Esophagus muscularis mucosa (tissue), 4 donors: ENCODE measurements at places on chromosomes 5 and 9. TPM values are rescaled to one million over a fixed set of nuclear protein-coding genes. Genes with fewer than 3 reads are reported as not detected.

MYMK gene
- total RNA-seq = not detected

GRCh38 chr5:106675687-106676086 lies 995.0 kb downstream of the EFNA5 start:
- DNase-seq = no peak

SHC3 gene
- 2.8 TPM for total RNA-seq

DNA sequence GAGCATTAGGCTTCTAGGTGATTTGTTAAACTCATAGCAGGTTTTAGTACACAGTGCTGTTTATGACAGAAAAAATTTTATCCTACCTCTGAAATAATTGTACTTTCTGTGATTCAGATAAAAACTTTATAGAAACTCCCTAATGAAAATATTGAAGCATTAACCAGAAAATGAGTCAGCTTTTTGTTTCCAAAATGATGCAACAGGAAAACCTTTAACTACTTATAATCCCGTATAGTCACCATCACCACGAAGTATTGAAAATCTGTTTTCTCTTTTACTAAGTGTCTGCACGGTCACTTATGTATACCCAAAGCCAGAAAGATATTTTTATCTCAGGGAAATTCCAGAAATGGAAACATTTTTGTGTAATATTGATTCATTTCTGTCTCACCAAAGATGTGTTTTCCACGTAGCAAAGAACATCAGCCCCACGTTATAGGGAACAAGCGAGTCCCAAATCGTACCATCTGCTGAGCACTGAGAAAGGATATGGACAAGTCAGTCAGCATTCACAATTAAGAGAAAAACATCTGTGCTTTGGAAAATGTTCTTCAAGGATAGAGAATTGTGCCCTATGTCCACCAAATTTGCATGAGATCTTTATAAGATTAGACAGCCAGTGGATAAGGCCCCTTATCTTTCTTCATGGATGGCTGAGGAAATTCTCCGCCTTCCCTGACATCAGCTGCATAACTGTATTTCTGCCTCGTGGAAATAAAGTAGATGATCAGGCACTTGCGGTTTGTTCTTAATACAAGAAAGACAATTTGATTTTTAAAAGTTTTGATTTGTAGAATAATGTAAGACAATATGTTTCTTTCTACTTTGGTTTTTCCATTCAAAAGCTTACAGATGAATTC lies 41.9 kb downstream of the TNFAIP8 start:
- no peak for DNase-seq

ZNF354B gene
- total RNA-seq = 9.8 TPM

FGF18 gene
- not detected for total RNA-seq

MSANTD3 gene
- total RNA-seq = 50.4 TPM

PCDHGB4 gene
- 3.8 TPM for total RNA-seq

GRCh38 chr9:72445306-72445995 lies 76.0 kb upstream of the TMC1 start:
- no peak for DNase-seq

- DNase-seq = no peak
Measured at GRCh38 chr9:117720555-117720954, 16.4 kb downstream of the TLR4 start.

GRCh38 chr9:98795970-98796363 lies 388 bp downstream of the ANKS6 start:
- DNase-seq = no peak

BAAT gene
- not detected for total RNA-seq

DNA sequence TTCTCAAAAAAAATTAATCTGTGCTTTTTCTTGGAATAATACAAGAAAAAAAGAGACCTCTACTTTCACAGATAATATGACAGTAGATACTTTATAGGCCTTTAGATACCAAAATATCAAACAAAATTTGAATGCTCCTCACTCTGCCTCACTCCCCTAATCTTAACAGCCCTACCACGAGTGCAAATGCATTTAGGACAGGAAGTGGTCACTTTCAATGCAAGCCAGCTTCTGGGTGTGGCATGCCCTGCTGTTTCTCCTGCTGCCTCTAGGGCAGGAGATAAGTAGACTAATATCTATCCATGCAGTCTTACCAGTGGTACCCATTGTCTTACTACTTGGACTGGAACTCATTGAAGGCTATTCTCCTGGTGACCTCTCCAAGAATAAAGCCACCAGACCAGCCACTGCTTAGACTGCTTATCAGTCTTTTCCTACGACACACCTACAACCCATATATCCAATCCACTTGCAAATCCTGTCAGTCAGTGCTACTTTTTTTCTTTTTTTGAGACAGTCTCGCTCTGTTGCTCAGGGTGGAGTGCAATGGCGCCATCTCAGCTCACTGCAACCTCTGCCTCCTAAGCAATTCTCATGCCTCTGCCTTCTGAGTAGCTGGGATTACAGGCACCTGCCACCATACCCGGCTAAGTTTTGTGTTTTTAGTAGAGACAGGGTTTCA lies 23.0 kb downstream of the FRRS1L start:
- DNase-seq = peak; percentile 60

DNA sequence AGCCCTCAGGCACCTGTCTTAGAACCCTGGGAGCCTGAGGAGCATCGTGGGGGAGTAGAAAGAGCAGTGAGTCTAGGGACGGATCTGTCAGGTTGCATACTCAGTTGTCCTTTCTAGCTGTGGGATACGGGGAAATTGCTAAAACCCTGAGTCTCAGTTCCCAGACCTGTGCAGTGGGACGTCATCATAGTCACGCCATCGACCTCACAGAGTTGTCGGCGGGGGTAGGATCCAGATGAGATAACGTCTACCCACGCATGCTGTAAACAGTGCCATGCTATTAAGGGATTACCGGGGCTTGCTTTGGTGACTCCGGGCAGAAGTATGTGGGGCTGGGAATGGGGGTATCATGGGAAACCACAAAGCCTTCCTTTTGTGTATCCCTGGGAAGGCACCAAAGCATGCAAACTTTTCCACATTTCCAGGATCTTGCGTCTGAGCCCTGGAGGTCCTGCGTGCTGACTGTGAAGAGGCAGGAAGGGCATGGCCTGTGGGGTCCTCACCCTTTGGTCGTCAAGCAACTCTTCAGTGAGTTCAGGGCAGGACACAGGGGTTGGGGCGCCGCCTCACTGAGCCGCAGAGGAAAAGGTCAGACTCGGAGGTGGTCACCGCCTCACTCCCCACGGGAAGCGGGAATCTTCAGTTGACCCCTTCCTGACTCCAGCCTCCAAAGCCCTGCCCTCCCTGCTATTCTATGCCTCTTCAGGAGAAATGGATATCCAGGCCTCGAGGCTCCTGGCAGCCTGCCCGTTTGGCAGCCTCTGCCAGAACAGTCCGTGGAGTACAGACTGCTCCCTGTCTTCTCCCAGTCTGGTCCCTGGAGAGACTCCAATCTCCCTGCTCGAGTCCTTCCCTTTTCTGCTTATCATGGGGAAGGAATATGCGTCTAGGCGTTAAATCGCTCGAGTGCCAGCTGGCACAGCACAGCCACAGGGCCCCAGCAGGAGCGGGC lies 186.8 kb upstream of the KLF9 start:
- DNase-seq = peak; percentile 96

GRCh38 chr9:80134487-80134886 lies 562.7 kb downstream of the TLE4 start:
- DNase-seq = no peak

- DNase-seq = no peak
Measured at GRCh38 chr9:122812736-122813135, 12.8 kb downstream of the OR1K1 start.

DNA sequence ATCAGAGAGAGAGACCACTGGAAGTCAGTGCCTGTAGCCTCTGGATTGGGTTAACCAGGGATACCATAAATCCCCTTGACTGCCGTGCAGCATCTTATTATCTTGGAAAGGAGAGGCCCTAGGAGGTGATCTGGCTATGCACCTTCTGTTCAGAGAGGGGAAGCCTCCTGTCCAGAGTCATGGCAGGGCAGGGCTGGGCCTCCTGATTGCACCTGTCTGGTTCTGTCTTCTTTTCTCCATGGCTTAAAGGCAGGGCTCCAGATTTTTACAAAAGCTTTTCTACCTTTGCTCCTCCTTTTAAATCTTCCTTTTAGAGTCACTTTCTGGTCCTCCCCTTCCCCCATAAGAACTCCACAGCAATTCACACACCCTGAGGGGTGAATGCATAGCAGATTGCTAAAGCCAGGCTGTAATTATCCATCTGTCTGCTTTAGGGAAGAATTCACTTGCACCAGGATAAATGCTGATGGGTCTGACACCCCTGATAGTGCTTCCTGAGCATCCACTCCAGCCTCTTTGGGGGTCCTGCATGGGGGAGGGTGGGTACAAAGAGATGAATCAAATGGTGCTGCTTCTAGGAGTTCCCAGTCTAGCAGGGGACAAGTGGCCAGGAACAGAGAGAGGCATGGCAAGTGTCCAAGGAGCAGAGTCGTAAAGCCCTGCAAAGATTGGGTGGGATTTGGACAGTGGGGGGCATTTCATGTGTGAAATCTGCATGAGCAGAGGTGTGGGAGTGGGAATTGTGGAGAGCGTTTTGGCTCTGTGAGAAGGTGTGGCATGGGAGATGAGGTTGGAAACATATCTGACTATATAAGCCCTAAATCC lies 141.3 kb upstream of the ALDH1B1 start:
- peak; percentile 88 for DNase-seq

DNA sequence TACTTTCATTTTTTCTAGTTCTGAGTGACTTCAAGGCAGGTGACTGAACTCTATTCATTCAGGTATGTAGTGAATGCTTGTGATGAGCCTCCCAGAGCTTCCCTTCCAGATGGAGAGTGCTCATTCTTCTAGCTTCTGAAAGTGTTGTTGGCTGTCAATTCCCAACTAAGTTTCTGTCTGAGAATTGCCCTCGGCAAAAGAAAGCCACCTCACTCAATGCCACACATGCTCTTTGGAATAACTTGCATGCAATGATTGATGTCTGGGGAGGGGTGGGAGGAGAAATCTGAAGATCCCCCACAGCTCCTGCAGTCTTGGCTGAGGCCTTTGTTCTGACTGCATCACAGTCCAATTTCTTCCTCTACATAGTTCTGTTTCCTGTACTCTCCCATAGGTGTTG lies 123.1 kb upstream of the C6 start:
- no peak for DNase-seq

GRCh38 chr5:56476487-56476856 lies 243.3 kb upstream of the ANKRD55 start:
- DNase-seq = no peak

GRCh38 chr5:16924206-16924605 lies 11.9 kb downstream of the MYO10 start:
- DNase-seq = no peak

C5orf58 gene
- 6.5 TPM for total RNA-seq

PDE6A gene
- not detected for total RNA-seq

PRUNE2 gene
- total RNA-seq = 728 TPM

DPM2 gene
- 13.3 TPM for total RNA-seq

DNA sequence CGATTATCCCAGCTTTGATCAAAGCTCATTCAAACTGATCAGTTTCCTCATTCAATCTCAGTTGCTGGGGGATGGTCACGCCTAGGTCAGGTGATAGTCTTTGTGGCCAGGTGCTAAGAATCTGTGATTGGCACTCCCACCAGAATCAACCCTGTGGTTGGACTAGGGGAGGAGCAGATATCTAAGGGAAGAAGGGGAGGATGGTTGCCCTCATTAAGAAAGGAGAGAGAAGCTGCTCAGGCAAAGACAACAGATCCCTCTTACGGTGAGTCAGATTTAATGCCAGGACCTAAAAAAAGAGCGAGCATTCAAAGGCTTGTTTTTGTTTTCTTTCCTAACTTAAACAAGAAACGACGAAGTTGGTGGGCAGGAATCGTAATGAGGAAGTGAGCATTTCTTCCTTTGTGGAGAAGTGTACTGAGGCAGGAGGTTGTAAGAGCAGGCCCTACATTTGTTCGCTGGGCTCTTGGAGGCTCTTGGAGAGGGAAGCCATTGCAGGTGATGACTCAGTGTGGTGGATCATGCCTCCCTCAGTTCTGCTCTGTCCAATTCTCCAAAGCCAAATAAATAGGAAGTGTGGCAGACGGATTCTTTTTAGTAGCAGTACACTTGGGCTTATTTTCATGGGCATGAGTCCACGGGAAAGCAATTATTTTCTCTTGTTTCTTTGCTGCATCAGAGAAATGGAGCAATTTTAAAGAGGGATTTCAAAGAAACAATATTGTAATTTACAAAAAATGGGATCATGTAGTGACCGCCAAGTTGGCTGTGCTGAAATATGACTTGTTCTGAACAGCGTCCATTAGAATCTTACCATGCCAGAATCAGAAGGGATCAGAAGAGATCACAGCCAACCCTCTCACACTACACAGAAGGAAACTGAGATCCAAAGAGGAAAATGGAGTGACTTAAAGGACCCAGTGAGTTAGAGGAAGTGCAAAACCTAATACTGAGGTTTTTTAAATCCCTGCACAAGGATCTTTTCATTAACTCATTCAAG lies 18.7 kb upstream of the TGFBR1 start:
- DNase-seq = no peak

ATP6V0E1 gene
- 210 TPM for total RNA-seq

DNA sequence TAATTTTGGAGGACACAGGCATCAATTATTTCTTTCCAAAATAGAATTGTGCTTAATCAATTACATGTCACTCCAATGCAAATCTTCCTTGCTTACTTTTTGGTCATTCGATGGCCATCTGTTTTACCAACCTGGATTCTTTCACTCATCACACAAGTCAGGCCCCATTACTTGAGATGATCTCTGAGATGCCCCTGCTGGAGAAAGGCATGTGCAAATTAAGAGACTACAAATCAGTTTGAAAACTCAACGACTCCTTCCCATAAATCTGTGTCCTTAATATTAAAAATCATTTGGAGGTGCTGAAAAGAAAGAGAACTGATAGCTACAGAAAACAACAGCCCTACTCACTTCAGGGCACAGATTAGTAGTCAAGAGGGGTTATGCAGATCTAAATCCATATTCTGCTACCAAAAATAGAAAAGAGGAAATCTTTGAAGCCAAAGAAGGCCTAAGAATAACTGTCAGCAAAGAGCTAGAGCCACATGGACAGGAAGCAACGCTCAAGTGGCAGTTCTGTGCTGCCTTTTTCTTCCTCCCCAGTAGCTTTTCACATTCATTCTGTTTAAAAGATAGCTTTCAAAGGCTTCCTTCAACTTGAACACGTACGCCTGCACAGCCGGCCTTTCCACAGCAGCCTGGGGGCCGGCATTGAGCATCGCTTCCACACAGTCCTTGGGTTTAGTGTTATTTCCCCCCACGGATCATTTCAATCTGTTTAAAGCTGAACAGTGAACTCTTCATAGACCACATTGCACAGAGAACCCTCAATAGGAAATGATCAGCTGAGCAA lies 79.3 kb upstream of the MAP3K1 start:
- DNase-seq = no peak

DNA sequence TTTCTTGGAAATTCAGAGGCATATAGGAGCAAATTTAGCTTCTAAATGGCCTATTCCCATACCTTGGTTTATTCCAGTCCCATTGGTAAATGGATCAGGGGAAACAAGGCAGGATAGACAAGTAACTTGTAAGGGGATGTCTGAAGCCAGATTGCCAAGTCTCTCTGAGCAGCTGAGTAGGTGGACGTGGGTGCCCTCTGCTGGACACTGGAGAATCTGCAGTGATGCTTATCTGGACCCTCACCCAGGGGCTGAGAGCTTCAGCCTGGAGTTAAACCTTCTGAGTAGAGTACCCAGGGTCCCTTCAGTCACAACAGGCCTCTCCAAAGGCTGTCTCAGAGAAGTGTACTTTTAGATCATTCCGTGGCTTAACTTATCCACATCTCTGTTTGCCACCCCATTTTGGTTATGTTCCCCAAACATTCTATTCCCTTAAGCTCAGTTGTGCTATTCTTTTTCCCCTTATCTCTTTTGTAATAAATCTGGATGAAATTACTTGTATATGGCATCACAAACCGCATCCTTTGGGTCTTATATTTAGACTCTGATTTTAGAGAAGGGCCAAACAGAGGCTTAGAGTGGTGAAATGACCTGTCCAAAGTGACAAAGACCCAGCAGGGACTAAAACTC lies 218.3 kb upstream of the GLRA1 start:
- DNase-seq = no peak

GRCh38 chr5:131160134-131160533 lies 4.9 kb downstream of the HINT1 start:
- DNase-seq = no peak

ADGRD2 gene
- not detected for total RNA-seq
